A549 (cell line): ENCODE measurements at places on chromosomes 5 and 9.

GRCh38 chr5:6362846-6363245, 15.5 kb downstream of the MED10 start:
- DNase-seq: no peak

GRCh38 chr5:54603372-54603771, 85.8 kb downstream of the SNX18 start:
- no peak for DNase-seq

GRCh38 chr5:11962122-11962521, 57.9 kb upstream of the CTNND2 start:
- DNase-seq: no peak

DNA sequence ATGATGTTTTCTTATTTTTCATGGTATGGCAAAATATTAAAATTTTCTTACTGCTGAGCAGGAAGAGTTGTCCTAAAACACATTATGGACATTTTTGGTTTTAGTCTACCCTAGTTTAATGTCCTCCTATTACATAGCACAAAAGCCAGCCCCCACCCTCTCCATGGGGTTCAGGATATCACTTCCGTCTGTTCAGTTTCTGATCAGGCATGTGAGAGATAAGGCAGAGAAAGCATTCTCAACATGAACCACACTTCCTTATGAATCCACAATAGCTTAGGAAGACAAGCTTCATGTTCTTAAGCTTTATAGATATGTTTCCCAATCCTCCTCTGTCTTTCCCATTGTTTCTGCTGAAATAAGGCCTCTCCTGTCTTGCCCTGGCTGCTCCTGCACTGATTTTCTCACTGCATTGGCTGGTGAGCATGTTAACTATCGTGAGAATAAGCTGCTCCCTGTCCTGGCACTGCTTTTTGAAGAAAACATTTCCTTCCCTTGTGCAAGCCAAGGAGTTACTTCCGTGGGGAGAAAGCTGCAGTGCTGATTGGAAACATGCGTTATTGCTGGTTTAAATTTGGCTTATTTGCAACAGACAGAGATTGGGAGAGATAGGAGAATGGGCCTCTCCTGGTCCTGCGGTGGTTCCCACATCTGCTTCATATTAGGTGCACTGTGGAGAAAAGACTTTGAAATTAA, 260.3 kb upstream of the RPS23 start:
- no peak for DNase-seq

DNA sequence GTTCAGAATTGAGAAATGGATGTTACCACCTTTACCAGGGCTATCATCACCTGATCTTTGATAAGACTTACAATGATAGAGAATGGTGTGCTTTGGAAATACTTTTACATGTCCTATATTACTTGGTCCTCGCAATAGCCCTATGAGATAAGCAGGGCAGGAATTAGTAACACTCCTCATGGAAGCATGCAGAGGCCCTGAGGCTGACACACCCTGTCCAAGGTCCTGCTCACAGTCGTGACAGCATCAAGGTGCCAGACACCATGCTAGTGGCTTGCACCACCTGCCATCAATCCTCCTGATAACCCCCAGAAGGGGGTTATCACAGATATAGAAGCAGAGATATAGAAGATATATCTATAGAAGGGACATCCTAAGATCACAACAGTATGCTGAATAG, 216.8 kb upstream of the TBC1D2 start:
- no peak for DNase-seq

DNA sequence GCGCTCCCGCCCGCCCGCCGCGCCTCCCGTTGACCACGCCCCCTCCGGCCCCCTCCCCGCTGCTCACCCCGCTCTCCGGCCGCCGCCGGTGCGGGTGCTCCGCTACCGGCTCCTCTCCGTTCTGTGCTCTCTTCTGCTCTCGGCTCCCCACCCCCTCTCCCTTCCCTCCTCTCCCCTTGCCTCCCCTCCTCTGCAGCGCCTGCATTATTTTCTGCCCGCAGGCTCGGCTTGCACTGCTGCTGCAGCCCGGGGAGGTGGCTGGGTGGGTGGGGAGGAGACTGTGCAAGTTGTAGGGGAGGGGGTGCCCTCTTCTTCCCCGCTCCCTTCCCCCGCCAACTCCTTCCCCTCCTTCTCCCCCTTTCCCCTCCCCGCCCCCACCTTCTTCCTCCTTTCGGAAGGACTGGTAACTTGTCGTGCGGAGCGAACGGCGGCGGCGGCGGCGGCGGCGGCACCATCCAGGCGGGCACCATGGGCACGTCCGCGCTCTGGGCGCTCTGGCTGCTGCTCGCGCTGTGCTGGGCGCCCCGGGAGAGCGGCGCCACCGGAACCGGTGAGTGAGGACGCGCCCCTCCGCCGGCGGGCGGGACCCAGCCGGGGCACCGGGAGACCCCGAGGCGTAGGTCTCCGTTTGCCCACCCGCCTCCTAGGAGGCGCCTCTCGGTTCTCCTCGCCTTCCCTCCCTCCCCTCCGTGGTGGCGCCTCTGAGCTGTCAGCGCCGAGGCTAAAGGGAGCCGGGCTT, at the start of gene VLDLR:
VLDLR (plus strand) TSS at position 66 of the 739 bp plus-strand sequence; CDS start at position 469, 403 bp downstream.
- peak; percentile 38 for DNase-seq

DNA sequence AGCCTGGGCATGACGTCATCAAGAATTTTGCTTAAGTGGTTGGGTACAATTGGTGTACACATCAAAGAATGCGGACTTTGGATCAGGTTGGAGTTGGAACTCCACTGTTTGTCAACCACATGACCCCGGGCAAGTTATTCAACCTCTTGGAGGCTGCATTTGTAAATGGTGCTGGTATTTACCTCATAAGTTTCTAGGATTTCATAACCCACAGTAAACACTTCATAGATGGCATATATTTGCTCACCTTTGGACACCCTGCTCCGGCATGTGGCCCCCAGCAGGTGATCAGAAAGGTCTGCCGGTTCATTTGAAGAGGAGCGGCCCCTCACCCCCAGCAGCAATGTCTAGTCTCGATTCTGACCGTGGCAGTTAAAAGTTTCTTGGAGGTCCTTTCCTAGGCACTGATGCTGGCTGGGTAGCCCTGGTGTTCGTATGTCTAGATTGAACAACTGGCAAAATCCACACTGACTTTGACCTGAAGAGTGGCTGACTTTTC, 60.6 kb downstream of the IL6ST start:
- peak; percentile 96 for DNase-seq

GRCh38 chr9:93124793-93125192, 9.3 kb downstream of the NINJ1 start:
- no peak for DNase-seq

GRCh38 chr9:94002316-94003140, 47.4 kb upstream of the BARX1 start:
- peak; percentile 20 for DNase-seq

GRCh38 chr9:115597330-115597895, 479.5 kb upstream of the TNC start:
- no peak for DNase-seq

DNA sequence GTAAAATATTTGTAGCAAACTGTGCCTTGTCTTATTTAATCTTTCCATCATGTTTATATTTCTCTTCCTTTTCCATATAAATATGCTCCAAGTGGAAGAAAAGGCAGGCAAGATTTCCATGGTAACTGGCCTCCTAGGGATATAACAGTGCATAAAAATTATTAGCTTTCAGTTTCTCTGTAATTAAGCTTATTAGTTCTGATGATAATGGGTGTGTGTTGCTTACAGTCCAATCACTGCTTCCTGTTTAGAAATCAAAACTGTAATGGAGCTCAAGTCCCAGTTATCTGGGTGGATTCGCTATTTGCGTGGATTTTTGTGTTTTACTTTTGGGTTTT, 213.0 kb downstream of the PJA2 start:
- no peak for DNase-seq

DNA sequence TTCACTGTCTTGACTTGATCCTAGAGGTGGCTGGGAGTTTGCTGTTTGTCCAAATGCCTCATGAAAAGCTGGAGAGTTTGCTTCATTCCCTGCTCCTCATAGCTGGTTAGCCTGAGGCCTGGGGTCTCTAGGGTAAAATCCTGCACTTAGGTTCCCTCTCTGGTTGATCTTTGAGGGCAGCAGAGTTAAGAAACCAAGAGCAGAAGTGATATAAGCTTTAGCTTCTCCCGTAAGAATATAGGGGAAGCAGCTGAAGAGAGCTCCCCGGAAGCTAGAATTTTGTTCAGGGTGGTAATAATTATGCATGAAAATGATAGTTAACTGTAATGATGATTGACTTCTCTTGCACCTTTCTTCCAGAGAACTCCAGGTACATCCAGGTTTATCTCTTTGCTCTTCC, 1.4 kb downstream of the FAM53C start:
- no peak for DNase-seq

DNA sequence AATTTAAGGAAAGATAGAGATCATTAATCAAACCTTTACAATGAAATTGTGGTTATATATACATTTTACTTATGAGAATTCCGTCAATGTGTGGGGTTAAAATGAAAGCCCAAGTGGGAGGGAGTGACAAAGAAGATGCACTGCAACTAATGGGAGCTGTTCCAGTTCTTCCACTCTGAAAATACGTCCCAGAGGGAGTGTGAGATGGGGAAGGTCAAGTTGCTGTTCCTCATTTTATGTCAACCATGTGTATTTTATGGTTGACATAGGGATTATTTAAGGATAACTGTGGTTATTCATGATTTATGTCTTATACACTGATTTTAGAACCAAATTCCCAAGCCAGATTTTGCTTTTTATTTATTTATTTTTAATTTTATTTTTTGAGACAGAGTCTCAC, 14.2 kb upstream of the RGS3 start:
- no peak for DNase-seq

- no peak for DNase-seq
Measured at GRCh38 chr5:151864061-151864748, 60.4 kb downstream of the GLRA1 start.

DNA sequence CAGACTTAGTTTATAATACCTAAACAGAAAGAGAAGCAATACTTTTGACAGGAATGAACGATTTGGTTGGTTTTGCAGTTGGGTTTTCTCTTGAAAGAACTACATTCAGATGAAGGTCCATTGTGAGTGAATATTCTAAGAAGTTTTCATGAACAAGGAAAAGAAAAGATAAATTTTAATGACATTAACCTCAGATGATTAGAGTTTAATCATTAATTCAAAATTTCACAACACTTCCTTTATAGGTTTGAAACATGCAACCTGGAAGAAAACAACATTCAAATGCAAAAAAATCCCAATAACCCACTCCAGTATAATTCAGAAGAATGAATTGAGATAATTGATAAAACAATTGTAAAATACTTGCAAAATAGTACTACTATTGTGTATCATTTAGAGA, 23.8 kb downstream of the EQTN start:
- no peak for DNase-seq

GRCh38 chr5:44807269-44807668, 1.5 kb upstream of the MRPS30 start:
- DNase-seq: no peak

DNA sequence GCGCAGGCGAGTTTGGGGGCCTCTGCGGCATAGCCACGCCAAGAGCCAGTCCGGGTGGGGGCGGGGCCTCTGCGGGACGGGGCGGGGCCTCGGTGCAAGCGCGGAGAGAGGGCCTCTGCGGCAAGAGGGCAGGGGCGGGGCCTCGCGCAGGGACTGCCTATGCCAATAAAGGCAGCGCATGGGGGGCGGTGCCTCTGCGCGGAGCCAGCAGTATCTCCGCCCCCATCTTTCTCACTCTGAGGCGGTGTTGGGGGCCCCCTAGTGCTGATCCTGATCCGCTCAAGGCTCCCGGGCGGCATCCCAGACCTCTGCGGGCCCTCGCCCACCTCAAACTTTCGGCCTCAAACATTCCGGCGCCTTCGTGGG, 9.2 kb upstream of the GPRIN1 start:
- peak; percentile 86 for DNase-seq

- no peak for DNase-seq
Measured at GRCh38 chr9:99197987-99198386, 23.8 kb downstream of the ALG2 start.

GRCh38 chr9:75184471-75184870, 96.2 kb downstream of the OSTF1 start:
- DNase-seq: no peak

DNA sequence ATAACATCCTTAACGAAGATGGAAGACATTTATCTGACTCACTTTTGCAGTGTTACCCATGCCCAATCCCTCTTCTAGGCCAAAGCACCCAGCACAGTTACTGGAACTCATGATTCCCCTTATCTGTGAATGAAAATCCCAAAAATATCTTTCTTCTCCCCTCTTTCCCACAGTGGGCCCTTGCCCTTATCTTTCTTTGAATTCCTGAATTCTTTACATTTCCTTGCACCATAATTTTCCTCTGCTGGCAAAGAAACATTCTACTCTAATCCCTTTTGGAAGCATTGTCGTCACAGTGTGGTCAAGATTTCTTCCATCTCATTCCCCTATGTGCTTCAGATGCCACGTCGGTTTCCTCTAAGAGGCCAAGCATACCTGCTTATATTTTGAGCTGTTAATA, 135.9 kb upstream of the LIFR start:
- no peak for DNase-seq

- DNase-seq: no peak
Measured at GRCh38 chr5:87094833-87095232, 172.8 kb upstream of the RASA1 start.

- no peak for DNase-seq
Measured at GRCh38 chr5:72231991-72232703, 87.9 kb downstream of the MRPS27 start.

- no peak for DNase-seq
Measured at GRCh38 chr9:116144038-116144437, 9.6 kb upstream of the PAPPA start.

DNA sequence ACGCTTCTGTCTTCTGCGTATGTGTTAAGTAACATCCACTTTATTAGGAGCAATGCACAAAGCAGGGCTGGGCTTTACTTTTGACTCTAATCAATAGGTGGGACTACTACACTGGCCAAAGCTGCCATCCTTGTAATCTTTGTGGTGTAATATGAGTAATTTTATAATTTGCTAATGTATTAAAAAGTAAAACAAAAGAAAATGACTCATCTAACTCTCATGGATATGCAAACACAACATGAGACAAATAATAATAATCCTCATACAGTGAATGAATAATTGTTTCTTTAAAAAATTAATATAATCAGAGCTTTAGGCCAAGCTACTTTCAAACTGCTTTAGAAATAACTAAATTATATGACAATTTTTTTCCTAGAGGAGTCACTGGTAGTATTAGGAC, 90.7 kb downstream of the NR3C1 start:
- DNase-seq: no peak

DNA sequence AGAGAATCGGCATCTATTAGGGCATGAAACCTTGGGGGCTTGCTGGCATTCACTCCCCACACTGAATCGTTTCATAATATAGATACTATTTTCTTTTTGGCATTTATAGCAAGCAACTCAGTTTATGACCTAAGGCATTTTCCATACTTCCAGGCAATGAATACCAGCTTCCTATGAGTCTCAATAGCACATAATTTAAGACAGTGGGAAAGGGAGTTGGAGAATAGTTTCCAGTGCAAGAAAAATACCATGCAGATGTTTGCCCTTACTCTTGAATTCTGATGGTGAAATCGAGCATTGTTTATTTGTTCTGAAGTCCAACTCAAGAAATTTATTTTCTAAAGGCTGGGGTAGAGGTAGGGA, 175.8 kb upstream of the KLF9 start:
- DNase-seq: no peak

DNA sequence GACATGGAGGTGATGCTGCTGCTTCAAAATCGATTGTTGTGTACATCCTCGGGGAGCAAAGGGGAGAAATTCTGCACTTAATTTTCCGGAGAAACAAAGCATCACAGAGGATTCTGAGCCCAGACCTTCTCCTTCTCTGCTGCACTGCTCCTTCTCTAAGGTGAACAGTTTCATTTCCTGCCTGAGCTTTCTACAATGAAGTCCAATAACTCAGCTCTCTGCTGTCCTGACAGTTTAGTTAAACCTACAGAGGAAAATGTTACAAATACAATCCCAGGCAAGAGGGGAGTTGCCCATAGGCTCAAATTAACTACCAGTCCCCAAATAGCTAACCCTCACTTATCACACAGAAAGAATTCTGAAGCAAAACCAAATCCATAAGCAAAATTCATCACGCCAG, 206.3 kb downstream of the EFNA5 start:
- no peak for DNase-seq
